ENCODE measurements at places on chromosomes 7 and 10.

DNA sequence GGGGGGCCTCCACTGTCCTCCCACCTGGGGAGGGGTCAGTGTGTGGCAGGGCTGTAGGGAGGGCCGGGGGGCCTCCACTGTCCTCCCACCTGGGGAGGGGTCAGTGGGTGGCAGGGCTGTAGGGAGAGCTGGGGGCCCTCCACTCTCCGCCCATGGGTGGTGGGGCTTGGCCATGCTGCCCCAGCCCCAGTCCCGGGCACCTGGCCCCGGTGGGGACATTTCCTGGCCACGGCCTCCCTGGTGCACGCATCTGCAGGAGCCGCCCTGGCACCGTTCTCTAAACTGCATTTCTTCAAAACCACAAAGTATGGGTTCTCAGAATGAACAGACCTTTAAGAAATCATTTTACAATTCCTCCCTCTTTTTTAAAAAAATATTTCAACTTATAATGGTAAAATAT is 89.3 kb upstream of the PDGFA start:
- DNase-seq: no peak

GRCh38 chr10:74189999-74190421 is 39.0 kb downstream of the ADK start:
- no peak for DNase-seq

GRCh38 chr10:98619446-98619845 is 172.7 kb upstream of the HPS1 start:
- no peak for DNase-seq

DNA sequence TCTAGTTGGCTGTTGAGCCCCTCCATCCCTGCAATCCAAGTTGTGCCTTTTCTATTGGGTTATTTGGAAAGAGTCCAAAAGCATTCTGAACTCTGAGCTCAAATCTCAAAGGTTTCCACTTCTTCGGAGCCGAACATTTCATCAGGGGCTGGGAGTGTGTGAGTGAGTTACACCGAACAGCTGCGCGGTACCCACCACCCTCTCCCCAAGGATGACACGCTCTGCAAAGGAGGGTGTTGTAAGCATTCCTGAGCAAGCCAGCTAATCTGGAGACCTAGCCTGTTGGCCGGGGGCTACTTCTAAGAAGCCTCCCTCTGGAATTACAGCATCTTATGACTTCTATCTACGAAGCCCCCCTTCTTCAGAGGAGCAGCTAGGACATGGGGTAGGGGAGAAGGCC is 270.5 kb downstream of the CREB5 start:
- DNase-seq: no peak

DNA sequence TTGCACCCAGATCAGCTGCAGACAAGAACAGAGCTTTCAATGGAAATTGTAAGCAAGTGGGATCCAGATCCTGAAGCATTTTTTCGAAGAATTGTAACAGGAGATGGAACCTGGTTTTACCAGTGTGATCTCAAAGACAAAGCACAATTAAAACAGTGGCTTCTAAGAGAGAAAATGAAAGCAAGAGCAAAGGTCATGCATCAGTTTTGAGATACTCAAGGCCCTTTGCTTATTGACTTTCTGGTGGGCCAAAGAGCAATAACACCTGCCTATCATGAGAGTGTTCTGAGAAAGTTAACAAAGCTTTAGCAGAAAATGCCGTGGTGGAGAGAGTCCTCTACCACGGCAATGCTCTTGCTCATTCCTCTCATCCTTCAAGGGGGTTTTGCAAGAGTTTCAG is 194.8 kb downstream of the TMEM178B start:
- DNase-seq: no peak

GRCh38 chr7:98795741-98796493 is 73.9 kb downstream of the TMEM130 start:
- DNase-seq: no peak

DNA sequence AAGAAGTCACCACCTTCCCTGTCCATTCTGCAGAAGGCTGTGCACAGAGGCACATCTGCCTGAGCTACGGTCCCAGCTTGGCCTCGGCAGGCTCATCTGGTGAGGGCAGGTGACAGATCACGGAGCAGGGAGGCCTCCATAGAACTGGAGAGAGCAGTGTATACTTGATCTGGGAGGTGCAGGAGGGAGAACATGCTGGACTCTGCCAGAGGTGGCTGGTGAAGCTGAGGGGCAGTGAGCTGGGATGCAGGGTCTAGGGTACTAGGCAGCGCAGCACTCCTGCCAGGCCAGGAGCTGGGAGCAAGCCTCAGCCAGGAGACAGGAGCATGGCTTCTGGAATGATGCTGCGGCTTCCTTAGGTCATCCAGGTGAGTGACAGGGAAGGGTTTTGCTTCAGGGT is 553.0 kb downstream of the TCERG1L start:
- DNase-seq: no peak

- no peak for DNase-seq
These were observed 286.6 kb downstream of the SEMA3D start for GRCh38 chr7:84900215-84900614.

- no peak for DNase-seq
These were observed 4.9 kb upstream of the GRID2IP start for GRCh38 chr7:6556196-6556595.

GRCh38 chr7:29343399-29343798 is 148.8 kb downstream of the CHN2 start:
- DNase-seq: no peak

GRCh38 chr10:112913661-112914287 is 36.3 kb upstream of the TCF7L2 start:
- DNase-seq: no peak

DNA sequence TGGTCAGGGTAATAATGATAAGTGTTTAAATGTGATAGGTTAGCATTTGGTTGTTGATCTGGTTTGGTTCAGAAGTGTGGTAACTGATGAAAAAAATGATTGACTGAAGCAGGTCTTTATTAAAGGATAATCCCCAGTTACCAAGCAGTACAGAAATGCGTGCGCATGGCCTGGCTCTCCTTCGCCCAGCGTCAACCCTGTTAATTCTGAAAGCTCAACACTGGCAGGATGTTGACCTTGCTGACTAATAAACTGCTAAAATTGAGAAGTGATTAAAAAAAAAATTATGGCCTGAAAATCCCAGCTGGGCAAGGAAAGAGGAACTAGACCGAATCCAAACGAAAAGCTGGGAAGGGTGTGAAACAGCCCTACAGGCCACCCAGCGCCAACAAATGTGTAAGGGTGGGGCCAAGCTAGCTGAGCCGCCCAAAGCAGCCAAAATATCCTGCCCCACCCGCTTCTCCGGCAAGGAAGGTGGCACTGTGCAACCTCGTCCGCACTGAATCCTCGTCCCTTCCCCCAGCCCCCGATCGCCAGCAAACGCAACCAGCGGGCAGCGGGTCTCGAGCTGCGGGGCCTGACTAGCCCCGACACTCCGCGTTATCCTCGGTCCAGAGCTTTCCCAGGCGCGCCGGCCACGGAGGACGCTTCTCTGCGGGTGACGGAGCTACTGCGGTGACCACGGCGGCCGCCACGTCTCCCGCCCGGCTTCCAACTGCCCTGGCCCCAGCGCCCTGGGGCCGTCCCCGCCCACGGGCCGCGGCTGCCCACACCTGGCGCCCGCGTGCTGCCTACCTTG is 561 bp downstream of the SHTN1 start:
- peak; percentile 11 for DNase-seq

DNA sequence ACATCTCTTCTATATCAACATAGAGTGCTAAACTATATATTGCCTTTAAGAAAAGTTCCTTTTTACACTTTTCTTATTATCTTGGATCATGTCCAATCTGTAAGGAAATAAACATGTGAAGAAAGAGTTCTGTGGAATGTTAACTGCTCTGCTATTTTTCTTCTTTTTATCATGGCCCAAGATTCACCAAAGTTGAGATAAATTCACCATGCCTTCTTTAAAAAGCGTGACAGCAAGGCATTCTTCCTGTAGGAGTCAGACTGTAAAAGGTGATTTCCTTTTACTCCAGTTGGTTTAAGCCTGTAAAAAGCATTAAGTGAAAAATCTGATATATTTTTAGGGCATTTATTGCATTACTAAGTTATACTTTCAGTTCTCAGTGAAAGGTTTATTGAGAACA is 165.7 kb upstream of the FZD1 start:
- no peak for DNase-seq

GRCh38 chr7:95190515-95190914 is 133.8 kb downstream of the PON1 start:
- DNase-seq: no peak

GRCh38 chr10:120371856-120372255 is 85.2 kb upstream of the PLPP4 start:
- no peak for DNase-seq

GRCh38 chr10:121113385-121113696 is 262.2 kb downstream of the WDR11 start:
- no peak for DNase-seq

DNA sequence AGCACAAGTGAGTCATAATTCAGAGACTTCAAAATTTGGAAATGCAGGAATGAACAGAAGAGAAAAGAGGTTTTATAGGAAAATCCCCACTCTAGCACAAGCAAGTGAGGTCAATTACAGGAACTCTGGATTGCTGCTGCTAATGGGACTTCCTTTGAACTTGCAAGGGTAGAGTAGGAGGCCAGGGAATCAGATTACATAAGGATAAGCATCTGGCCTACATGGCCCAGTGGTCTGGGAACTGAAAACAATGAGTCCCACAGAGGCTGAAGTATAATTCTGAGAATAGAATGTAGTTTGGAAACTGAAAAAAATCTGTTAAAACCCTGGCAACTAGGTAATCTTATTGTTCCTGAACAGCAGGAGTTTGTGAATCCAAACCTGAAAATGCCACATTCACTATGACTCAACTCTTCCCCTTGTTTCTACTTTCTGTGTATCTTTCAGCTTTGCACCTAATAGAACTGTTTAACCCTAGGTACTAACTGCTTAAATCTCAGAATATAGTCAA is 66.5 kb downstream of the CTNNA3 start:
- no peak for DNase-seq

- DNase-seq: no peak
These were observed 93.6 kb downstream of the PRLHR start for GRCh38 chr10:118501637-118502440.

- no peak for DNase-seq
These were observed 424.3 kb downstream of the RPS24 start for GRCh38 chr10:78457804-78458482.

DNA sequence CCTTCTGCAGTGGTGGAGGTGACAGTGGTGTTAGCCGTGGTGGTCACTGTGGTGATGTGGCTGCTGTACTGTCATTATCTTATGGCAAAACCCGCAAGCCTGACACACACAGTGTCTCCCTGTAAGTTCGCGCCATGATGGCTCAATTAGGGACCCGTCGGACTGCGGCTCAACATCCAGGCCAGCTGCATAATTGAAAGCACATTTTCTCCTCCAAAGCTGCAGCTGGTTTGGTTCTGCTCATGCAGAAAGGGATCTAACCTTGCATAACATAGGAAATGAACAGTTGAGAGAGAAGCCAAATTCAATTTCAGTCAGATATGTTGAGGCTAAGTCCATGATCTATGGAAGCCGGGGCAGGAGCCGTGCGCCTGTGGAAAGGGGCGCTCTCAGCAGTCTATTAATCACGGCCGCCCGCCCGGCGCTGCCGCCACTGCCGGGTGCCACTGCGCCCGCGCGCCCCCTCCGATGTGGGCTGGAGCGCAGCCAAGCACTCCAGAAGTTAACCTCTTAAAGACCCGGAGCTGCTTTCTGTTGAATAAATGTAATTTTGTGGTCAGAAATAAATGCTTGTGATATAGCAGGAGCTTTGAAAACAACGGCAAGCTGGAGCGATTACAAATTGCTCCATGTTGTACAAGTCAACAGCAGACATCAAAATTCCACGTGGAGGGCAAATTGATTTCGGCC is 227.7 kb downstream of the CUX1 start:
- peak; percentile 43 for DNase-seq

- no peak for DNase-seq
These were observed 20.8 kb upstream of the CDK1 start for GRCh38 chr10:60757420-60757895.

DNA sequence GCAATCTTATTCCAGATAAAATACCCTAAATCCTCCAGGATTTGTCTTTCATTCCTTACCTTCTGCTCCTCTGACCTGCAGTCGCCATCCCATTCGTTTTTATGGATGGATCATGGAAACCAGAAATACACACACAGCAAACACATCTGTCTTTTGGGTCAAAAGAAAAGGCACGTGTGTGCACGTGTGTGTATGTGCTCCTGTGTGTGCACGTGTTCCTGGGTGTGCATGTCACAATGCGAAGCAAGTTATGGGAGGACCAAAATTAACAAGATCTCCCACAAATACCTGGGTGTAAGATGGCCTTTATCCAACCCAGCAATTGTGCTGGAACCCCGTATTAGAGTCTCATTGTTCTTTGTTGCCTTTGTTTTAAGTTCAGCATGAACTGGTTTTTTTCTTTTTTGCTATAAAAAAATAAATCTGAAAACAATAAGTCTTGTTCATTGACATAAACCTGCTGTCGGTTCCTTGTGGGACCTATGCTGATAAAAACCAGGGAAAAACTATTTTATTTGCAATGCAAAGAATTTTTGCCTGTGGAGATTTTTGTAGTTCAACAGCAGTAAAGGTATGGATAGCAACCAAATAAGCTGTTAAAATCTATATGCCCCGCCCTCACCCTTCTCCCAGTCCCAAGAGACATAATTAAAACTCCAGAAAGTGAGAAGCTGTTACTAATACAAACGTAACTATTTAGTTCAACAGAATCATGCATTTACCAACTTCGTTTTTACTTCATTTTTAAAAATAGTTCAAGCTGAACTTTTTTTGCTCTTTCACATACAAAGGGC is 229.6 kb downstream of the CREB5 start:
- no peak for DNase-seq

DNA sequence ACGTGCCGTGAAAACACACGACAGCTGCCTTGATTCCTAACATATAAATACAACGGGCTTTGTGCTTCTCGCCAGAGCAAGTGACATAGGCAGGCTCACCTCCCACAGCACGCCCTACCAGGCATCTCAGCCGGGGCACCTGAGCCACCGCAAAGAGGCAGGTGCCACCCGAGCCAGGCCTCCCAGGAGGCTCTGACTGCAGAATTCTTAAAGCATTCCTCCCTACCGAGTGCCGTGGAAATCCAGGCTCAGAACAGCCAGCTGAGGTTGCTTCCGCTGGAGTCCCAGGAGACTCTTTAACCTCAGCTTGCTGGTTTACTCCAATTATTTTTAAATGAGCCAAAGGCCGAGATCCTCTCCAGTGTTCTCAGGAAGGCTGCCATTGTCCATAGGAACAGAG is 206.5 kb downstream of the USP6NL start:
- DNase-seq: no peak

GRCh38 chr7:157650131-157650631 is 313.4 kb downstream of the DNAJB6 start:
- no peak for DNase-seq

DNA sequence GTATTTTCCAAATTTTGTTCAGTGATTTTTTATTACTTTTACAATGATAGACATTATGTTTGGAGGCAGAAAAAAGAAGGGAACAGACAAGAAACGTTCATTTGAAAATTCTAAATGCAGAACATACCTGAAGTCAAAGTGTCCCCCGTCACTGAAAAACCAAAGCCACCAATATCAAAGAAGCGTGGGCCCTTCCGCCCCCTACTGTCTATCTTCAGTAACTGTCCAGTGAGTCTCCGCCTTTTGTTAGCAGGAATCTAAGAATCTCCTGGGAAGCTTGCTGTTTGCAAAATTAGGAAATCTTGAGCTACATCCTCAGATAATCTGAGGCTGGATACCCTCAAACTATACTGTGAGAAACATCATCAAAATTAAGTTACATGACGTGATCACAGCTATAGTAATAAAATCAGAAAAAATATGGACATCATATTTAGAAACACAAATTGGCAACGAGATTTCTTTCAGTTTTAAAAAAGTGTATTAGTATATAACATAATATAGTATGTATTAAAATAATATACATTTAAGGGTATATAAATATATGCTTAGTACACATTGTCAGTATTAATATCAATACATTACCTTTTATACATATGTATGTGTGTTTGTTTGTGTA is 169.3 kb upstream of the AKR1E2 start:
- DNase-seq: peak; percentile 59
